Stimulated activated CD4-positive, alpha-beta T cell treated with anti-CD3 and anti-CD28 coated beads, Interleukin-4, amount 100 ng/mL, for 4 hours (primary cell): ENCODE measurements at places on chromosomes 4 and X.

- no peak for DNase-seq
Measured at GRCh38 chr4:54016504-54016903, 47.9 kb downstream of the CHIC2 start.

DNA sequence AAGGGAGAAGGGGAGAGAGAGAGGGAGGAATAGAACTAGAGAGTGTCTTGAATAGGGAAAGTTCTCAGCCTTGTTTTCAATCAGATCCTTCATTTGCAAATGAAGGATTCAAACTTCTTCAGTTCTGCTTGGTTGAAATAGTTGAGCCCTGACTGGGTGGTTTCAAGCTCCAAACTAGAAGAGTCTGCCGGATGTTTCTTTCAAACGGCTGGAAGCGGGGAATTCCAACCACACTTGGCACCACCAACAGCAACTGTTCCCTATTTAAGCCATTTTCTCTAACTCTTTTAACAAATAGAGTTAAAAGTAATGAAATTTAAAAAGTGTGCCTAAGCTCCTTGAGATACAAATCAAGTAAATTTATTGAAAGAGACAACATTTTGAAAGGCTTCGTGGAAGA lies 67.5 kb upstream of the DDX60 start:
- DNase-seq, result no peak

DNA sequence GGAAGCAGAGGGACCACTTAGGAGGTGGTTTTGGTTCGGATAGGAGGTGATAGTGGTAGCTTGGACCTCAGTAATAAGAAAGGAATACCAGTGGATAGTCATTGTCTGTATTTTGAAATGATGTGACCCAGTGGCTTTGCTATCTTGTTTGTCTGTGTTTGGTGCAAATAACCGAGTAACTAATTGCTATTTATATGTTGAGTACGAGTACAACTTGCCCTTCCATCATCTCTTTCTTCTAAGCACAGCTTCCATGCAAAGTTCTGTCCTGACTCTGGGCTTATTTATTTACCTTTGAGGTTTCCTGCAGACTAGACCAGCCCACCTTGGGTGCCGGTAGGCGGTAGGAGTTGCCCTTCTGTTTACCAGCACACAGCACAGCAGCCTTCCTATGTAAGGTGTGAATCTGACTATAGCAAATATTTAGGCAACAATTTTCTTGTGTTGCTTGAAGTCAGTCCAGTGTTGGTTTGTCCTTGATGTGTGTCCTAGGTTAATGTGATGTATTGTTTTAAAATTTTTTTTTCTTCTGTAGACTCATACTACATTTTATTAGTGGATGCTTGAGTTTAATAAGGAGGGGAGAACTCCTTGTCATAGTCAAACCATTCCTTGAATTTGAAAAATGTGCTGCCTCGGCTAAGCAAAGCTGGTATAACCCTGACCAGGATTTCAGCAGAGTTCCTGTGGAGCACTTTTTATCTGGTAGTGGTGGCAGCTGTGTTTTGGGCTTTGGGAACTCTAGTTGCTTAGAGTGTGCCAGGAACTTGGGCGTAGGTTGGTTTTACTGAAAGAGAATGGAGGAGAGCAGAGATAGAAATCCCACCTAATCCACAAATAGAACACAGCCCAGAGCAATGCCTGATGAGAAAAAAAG lies 21.9 kb downstream of the PTTG2 start:
- DNase-seq, result no peak

DNA sequence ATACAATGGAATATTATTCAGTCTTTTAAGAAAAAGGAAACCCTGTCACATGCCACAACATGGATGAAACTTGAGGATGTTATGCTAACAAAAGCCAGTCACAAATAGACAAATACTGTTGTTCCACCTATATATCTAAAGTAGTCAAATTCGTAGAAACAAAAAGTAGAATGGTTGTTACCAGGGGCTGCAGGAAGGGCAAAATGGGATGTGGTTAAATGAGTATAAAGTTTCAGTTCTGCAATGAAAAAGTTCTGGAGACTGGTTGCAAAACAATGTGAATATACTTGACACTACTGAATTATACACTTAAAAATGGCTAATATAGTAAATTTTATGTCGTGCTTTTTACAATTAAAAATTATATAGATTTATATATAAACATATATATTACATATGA lies 12.2 kb downstream of the SPOCK3 start:
- DNase-seq, result no peak

- DNase-seq, result no peak
Measured at GRCh38 chrX:40007131-40007755, 90.5 kb downstream of the BCOR start.

DNA sequence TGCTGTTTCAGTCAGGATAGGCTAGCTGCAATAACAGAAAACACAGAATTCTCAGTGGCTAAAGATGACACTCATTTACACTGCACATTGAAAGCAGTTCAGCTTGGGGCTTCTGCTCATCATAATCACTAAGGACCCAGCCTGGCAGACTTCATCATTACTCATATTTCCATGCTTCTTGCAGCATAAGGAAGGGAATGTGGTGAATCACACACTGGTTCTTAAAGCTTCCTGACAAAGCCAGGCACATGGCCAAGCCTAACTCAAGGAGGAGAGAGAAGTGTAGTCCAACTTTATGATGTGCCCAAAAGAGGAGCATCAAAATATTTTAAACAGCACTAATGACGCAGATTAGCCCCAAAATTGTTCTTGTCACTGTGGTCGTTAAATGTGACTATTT lies 186.5 kb downstream of the BANK1 start:
- DNase-seq, result no peak

GRCh38 chr4:76830612-76830963 lies 67.4 kb downstream of the SOWAHB start:
- DNase-seq, result no peak
